ENCODE measurements at places on chromosomes 16 and 17. TPM values are rescaled to one million over a fixed set of nuclear protein-coding genes. Genes with fewer than 3 reads are reported as not detected.

GRCh38 chr16:48450367-48450766 is 65.2 kb upstream of the SIAH1 start:
- DNase-seq, result no peak

DNA sequence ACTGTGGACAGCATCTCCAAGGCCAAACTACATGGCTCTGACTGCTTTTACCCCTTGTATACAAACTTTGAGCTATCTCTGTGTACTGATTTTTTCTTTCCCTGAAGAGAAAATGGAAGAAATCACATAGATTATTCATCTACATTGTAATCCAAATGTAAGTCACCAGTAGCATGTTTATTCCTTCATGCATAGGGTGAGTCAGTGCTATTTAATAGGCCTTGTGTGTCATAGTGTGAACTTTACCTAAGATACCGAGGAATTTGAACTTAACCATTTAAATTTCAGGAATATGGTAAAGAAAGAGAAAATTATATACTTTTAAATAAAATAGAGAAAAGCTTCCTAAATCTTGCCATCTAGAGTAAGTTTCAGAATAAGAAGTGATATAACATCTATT is 16.5 kb downstream of the PHKB start:
- DNase-seq, result no peak

DNA sequence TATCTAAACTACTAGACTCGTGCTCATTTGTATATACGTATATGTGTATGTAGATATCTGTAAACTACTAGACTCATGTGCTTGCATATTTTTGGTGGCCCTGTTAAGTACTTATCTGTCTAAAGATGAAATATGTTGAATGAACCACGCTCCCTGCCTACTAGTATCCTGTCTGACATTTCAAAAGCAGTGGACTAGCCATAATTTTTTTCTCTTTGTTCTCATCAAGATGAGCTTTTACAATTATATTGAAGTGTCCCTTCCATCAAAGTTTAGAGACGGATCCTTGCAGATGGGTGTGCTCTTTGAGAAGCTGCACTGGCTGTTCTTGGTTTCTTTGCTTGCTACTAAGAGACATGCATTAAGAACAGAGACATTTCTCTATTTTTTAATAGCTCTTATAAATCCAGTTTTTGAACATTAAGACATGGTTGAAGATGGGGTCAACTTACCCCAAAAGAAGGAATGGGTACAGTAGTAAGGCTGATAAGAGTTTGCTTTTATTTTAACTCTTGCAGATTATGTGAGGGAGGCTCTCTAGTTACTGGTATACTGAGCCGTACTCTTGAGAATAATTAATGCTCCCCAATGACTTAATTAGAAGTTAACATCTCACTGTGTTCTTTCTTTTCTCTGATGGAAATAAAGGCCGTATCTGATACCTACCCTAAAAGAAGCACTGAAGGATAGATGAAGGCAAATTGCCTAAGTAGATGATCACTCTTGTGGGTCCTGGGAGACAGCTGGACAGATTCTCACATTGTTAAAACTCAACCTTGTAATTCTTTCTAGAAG is 3.4 kb downstream of the CNTNAP4 start:
- no peak for DNase-seq

DNA sequence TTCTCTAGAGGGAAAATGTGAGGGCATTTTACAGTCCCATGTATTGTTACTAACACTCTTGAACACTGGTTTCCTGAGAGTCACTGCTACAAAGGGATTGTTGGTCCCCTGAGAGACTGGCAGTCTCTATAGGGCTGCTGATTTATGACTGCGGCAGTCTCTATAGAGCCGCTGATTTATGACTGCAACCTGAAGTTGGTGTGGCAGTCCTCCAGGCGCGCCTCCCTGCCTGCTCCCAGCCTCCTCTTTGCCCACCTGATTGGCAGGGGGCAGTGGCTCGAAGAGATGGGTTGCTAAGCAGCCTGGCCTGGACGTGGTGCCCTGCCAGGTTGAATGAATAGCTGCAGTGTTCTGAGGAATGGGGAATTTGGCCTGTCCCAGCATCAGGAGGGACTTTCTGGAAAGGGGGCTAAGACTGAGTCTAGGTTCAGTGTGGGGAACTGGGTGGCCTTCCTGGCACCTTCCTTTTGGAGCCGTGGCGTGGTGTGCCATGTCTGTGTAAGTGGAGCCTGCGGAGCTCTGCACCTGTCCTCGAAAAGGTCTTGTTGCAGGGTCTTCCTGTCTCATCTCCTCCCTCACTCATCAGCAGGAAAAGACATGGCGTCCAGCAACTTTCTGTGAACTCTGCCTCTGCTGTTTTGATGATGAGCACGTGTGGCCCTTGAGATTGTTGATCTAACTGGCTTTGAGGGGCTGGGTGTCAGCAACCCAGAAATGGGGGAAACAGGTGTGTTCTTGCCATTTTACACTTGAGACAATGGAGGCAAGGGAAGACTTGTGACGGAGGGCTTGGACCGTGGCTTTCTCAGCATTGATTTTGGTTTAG is 24.9 kb downstream of the SAP30BP start:
- no peak for DNase-seq

DNA sequence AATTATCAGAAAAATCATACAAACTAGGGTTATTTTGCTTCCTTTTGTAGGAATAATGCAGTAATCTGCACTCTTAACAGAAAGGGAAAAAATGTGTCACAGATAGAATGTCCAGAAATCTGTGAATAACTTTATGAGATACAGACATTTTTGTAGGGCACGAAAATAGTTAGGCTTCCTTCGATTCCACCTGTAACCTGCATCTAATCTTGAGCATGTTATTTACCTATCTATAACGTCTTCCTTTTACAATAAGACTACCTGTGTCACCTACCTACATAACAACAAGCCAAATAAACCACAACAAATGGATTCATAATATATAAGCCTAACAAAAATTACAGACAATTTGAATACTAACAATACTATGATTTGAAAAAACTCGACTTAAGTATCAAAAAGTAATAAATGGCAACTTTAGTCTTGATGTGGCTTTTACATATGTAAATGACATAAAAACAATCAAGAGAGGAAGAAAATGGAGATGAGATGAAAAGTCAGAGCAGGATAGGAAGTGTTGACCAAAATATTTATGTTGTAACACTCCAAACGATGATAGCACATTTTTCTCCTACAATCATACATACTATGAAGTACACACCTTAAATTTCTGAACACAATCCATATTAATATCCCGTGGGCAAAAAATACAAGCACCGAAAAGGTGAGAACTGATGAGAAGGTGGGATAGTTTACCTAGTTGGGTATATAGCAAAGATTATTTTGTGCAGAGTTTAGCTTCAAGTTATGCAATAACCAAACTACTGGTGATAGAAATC is 2.5 kb downstream of the STAT5B start:
- no peak for DNase-seq

DNA sequence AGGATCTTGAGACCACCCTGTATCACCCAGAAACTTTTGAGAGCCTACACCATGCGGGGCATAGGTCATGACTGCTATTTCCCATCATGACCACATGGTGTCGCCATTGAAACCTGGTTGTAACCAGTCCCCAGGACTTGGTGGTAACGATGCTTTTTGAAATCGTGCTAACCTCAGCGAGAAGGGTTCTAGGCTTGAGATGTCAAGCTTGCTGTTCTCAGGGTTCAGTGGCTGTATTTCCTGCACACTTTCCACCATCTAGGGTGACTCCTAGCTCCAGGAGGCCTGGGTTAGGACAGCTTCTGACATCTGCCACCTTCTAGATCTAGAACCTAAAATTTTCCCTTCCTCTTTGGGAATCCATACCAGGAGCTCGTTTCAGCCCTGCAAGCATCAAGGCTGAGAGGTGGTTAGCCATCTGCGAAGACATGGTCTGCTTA is 13.0 kb upstream of the SPNS3 start:
- DNase-seq, result no peak

DNA sequence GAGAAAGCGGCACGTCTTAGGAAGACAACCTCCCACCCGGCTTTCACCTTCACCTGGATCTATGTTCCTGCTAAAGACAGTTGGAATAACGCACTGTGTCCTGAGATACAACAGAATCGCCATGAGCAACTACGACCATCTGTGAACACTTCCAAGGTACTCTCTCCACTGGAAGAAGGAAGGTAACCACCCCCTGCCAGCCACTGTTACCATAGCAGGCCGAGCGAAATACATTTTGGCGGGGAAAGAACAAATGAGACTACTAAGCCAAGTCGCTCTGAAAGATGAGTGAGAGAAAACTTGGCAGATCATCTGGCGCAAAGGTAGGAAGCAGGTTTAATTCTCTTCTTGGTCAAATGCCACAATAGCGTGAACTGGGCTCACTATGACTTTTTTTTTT is 9.8 kb downstream of the CRK start:
- DNase-seq, result no peak

GRCh38 chr17:35725802-35726126 is 5.7 kb upstream of the RASL10B start:
- DNase-seq, result no peak

DNA sequence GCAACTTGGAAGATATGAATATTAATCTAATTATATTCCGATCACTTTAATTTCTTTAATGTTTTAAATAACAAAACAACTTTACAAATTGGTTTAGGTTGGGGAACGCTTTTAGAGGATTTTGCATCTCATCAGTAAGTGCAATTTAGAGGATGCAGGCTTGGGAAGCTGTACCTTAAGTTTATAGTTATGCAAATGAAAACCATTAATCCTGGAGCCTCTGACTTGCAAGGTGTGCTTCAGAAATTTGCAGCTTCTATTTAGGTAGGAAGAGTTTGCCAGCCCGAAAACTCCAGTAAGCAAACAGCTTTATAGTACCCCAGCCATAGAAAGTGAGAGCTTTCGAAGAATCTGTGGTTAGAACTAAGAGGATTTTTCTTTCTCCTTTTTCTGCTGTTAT is 547.0 kb downstream of the MAF start:
- DNase-seq, result no peak

GRCh38 chr17:70169709-70170597 is 621 bp downstream of the KCNJ2 start:
- DNase-seq, result peak; percentile 74

- DNase-seq, result peak; percentile 53
Measured at GRCh38 chr17:38879878-38880665, 10.2 kb downstream of the LASP1 start.

- DNase-seq, result no peak
Measured at GRCh38 chr16:12881182-12881581, 20.2 kb upstream of the SHISA9 start.

DNA sequence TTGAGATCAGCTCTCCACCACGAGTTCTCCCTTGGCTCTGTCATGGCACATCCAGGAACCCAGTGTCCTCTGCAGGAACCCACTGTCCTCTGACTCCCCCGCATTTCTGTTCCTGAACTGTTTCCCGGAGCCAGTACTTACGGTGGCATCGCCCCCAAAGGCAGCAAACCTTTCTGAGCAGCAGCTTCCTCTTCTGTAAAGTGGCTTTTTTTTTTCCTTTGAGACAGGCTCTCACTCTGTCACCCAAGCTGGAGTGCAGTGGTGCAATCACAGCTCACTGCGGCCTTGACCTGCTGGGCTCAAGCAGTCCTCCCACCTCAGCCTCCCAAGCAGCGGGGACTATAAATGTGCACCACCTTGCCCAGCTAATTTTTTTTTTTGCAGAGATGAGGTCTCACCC is 32.2 kb downstream of the NAGPA start:
- no peak for DNase-seq

GRCh38 chr17:66032082-66032712 is 159.7 kb downstream of the CEP112 start:
- DNase-seq, result no peak

- no peak for DNase-seq
Measured at GRCh38 chr16:90057738-90058173, 19.4 kb downstream of the PRDM7 start.

- DNase-seq, result no peak
Measured at GRCh38 chr17:28216052-28216451, 102.9 kb upstream of the TMEM97 start.

DNA sequence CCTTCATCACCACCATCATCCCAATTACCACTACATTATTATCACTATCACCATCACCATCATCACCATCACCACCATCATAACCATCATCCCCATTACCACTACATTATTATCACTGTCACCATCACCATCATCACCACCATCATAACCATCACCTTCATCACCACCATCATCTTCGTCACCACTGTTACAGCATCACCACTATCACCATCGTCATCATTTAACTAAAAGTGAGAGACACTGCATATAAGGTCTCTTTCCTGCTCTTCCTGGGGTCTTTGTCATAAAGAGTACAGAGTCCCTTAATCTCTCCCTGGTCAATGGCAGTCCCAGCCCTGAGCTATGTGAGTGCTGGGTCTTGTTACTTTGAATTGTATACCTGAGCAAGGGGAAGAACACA is 133.5 kb downstream of the CMIP start:
- no peak for DNase-seq

DNA sequence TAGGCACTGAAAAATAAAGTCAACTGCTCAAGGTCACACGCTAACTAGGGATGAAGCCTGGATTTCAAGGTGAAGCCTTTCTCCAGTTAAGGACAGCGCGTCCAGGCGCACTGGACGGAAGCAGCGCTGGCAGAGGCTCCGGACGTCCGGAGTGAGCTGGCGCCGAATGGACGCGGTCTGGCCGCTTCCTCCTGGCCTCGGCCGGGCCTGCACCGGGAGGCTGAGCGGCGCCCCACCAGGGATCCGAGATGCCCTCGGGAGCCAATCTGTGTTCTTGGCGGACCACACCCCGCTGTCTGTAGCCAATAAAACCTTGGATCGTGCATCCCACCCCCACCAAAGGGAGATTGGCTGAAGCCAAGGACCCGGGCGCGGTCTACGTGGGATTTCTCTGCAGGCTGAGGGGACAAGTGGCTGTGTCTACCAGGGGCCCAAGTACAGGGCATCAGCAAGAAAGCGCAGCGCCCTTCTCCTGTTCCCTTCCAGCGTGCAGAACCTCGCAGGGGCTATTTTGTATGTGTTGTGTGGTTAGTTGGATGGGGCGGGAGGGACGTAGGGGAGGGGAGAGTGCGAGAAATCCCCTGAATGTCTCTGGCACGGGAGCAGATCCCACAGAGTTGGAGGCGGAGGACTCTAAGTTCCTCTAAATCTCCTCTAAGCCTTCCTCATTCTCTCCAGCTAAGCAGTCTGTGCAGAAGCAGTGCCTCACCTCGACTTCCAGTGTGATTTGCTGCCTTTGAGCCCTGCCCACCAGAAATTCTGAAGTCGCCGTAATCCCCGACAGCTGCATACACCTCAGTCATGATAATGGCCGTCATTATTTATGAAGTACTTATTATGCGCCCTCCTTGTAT is 2.5 kb upstream of the AKAP10 start:
- DNase-seq, result peak; percentile 55

GRCh38 chr17:78555746-78556401 is 21.3 kb downstream of the DNAH17 start:
- DNase-seq, result no peak

- no peak for DNase-seq
Measured at GRCh38 chr17:78724999-78725398, 57.1 kb downstream of the CYTH1 start.

CBX1 gene
- 28.9 TPM for total RNA-seq

RABEP2 gene
- 3.1 TPM for total RNA-seq

KRTAP2-1 gene
- not detected for total RNA-seq

KRTAP4-1 gene
- total RNA-seq, result not detected

MPP2 gene
- total RNA-seq, result 0.42 TPM

NECAB2 gene
- total RNA-seq, result not detected

Measured in psoas muscle (tissue), 8 donors.